ENCODE measurements at places on chromosomes 2 and 18.

DNA sequence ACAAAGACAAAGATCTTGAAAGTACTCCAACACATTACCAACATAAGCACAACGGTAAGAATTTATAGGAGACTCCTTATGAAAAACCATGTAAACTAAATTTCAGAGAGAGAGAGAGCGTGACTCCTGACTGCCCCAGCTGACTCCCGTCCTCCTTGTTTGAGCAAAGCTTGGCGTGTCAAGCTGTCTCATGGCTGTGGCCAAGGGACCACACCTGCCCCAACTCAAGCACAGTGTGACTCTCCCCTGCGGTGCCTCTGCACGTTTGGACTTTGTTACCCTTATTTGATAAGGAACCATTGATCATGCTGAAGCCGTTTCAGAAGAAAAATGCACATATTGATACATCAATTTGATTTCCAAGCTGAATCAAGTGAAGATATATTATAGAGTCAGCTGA, 124.8 kb downstream of the COL6A3 start:
- DNase-seq, result no peak

- peak; percentile 87 for DNase-seq
Observed at GRCh38 chr18:9535430-9535991, 60.2 kb downstream of the RALBP1 start.

DNA sequence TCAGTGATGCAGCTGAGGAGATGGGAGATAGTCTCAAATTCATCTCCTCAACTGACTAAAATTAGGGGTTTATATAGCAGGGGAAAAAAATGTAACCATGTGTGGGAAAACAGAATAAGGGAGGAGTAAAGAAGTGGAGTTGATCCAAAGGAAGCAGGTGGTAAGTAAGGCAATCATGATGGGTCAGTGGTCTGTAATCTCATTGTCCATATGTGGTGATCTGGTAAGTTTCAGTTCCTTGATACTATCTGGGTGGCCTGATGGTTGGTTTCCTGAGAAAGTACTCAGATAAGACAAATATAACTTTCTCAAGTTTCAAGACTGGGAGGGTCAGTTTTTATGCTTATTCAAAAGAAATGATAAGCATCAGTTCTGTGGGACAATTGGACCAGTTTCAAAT, 312.3 kb upstream of the KCNJ3 start:
- no peak for DNase-seq

GRCh38 chr18:12301263-12302005, 6.6 kb upstream of the TUBB6 start:
- no peak for DNase-seq

GRCh38 chr2:129233751-129234406, 745.6 kb upstream of the RAB6C start:
- DNase-seq, result no peak

- no peak for DNase-seq
Observed at GRCh38 chr2:171146633-171147032, 14.1 kb downstream of the TLK1 start.

DNA sequence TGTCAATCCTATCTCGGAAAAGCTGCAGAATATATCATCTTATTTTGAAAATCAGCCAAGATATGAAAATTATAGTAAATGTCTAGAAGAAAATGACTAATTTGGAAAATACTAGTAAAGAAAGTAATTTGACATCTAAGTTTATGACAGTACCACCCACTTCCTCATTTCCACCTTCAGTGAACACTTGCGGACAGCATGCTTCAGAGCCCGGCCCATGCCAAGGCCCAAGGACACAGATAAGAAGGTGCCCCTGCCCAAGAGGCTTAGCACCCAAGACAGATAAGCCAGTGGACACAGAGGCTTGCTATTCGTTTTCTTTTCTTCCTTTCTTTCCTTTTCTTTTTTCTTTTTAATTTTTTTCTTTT, 4.8 kb upstream of the KCNG2 start:
- DNase-seq, result no peak

DNA sequence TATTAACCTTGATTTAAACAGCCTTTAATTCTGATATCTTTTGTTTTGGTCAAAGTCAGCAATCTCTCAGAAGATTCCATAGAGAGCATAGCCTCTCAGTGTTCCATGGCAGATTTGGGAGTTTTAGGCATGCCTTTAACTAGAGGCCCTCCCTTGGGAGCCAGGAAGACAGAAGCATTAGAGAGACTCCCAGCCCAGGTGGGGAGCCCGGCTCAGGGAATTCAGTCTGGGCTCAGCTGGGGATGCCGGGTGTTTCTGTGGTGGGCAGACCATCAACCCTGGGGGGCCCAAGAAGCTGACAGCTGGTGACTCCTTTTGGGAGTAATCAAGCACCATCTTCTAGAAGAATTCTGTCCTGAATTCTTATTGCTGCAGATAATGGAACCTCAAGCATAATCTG, 99.7 kb upstream of the CELF4 start:
- no peak for DNase-seq

DNA sequence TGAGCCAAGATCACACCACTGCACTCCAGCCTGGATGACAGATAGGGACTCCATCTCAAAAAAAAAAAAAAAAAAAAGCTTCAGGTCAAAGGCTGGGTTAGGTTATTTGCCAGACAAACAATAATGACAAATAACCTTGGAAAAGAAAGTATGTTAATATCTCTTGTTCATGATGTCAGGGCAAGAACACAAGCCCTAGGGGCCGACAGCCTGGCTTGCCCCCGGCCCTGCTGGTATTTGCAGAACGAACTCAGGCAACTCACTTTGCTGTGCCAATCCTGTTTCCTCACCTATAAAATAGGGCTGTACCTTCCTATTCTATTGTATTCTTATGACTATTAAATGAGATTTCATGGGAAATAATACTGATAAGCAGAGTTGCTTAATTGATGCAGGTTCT, 75.4 kb upstream of the CDC42EP3 start:
- no peak for DNase-seq
